Fibroblast of skin of right biceps (primary cell): ENCODE measurements at places on chromosomes 12 and 14.

DNA sequence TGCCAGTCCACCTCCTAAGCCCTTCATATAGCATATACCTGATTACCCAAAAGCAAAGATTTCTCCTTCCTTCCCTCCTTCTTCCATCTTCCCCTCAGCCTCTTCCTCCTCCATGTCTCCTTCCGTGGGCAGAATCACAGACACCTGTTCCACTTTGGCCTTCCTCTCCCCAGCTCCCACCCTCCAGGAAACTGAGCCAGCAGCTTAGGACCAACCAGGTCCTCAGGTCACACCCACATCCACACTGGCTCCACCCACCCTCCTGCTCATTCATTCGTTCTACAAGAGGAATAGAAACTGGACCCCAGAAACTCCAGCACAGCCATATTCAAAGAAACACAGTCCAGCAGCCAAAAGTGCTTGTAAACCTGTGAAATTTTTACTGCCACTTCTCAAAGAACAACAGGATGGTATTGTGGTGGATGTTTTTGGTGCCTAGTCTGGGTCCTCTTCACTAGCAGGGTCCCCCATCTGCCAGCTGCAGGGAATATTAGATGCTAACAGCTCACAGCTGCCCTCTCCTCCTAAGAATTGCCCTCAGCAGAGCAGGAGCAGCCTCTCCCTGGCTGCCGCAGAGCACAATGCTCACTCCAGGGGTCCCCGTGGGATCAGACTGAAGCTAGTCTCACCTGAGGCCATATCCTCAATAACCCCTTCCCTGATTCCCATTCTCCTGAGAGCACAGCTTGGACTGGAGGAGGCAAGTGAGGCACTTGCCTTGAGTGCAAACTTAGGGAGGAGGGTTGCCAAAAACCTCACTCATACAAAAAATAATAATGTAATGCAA lies 18.4 kb downstream of the CMKLR1 start:
- DNase-seq: no peak

DNA sequence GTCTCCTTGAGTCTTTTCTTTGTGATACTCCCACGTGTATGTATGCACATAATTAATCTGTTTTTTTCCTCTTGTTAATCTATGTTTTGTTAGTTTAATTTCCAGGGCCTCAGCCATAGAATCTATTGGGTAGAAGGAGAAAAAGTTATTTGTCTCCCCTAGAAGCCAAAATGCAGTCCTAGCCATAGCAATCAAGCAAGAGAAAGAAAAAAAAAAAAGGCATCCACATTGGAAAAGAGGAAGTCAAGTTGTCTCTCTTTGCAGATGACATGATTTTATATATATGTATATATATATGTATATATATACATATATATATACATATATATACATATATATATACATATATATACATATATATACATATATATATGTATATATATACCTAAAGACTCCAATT lies 25.4 kb upstream of the ETV6 start:
- DNase-seq: no peak

- no peak for DNase-seq
Observed at GRCh38 chr14:47390831-47391504, 284.4 kb downstream of the MDGA2 start.

GRCh38 chr12:24850496-24850895 lies 98.4 kb downstream of the BCAT1 start:
- DNase-seq: no peak

GRCh38 chr14:103489621-103490020 lies 33.0 kb downstream of the CKB start:
- peak; percentile 60 for DNase-seq

DNA sequence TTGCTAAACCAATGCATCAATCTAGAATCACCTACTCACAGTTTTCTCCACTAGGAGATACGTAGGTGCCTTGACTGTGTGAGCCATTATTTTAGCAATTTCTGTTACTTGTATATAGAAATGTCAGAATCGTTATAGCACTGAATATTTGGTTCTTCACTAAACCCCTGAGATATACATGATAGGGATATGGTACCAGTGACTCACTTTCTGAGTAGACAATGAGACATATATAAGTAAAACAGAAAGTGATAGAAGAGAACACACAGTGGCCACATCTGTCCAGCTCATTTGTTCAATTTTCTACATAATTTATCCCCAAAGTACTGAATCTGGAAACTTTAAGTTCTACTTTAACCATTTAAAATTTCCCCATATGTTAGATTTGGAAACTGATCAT lies 1505.5 kb upstream of the TMEM132C start:
- no peak for DNase-seq

DNA sequence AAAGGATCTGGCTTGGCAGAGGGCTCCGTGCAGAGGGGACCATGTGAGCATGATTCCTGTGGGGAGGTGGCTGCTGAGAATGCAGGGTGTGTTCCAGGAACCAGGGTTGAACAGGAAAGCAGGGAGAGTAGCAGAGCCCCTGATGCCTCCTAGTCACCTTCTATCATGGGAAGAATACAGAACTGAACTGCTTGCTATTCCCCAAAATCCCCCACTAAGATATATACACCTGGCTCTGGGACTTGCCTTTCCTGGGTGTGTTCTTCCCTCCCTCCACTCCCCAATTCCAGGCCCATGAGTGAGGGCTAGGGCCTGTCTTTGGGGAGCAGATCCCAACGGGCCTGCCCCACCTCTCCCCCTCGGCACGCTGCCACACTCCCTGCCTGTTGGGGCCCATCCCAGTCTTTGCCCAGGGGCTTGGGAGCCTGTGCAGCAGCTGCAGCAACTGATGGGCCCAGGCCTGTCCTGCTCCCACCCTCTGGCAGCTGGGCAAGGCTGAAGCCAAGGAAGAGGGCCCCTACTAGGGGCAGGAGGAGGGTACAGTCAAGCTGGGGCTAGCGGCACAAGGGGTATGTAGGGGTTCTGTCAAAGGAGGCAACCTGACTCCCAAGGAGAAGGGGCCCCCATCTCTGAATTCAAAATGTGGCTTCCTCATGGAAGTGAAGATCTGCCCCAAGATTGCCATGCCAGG lies 3.2 kb downstream of the AJUBA start:
- DNase-seq: no peak

DNA sequence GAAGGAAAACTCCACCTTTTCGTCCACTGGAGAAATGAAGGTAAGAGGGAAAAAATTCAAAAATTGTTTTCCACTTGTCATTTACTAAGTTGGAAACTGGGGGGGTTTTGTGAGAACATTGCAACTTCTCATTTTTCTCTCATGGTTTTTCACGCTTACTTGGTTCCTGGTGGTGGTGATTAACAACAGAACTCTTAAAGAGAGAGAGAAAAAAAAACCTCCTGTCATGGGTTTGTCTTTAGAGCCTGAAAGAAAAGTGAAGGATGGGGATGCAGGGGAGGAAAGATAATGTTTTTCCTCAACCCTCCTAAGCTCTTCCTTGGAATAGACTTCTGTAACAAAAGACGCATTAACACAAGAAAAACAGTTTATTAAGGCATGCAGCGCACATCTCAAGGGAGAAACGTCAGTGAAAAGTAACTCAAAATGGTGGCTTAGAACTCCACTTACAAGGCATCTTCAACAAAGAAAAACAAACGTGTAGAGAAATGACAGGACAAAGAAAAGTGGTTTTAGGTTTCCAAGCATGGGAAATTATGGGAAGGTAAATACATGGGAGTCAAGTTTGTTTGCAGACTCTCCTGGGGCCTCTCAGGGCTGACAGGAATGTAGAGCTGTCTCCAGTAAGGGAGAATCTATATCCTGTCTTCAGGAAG lies 81.9 kb upstream of the ATF7IP start:
- DNase-seq: no peak

GRCh38 chr14:52031781-52032180 lies 37.1 kb downstream of the NID2 start:
- peak; percentile 92 for DNase-seq

- DNase-seq: peak; percentile 19
Observed at GRCh38 chr14:75991753-75992152, 6.2 kb downstream of the IFT43 start.

DNA sequence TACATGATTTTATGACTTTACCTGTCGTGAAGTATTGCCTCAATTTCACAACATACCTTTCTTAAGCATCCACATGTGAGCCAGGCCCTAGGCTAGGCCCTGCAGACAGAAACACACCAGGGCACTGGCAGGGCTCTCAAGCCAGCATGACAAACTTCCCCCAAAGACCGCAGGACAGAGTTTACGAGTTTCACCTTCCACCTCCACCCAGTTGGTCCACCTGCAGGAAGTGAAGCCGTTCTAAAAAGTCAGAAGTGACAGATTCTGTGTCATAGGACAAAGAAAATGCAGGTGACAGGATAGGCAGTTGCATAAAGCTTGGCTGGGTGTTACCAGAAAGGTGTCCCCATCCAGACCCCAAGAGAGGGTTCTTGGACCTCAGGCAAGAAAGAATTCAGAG lies 382.3 kb downstream of the PCNX1 start:
- no peak for DNase-seq

- peak; percentile 18 for DNase-seq
Observed at GRCh38 chr12:100061814-100062213, 77.1 kb upstream of the ANKS1B start.

GRCh38 chr12:104011253-104011652 lies 38.7 kb downstream of the GLT8D2 start:
- peak; percentile 91 for DNase-seq

DNA sequence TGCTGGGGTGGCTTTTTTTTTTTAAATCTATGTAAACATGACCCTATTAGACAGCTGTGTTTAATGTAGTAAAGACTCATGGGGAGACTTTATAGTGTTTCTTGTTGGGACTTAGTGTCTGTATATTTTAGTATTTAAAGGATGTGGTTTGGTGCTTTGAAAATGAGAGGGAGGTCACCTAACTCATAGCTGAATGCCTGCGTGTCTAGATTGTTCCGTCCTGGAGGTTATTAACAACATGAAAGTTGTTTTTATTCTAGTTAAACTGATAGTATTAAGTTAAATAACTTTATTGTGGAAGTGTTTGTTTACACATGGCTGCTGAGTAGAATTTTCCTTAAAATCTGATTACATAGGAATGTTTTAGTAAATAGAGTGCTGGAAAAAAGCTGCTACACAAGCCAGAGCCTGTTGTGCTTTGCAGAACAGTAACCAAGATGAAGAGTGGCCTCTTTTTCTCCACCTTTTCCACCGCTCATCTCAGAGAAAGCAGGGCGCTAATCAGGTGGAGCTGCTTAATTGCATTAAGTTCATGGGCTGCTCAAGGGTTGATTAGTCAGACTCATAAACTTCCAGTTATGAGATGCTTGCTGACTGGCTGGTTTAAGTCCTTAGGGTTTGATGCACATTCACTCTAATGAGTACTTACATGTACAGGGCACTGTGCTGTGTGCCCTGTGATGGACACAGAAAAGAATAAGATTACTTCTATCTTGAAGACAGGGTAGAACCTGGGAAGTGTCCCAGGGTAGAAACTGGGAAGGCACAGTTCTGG lies 62.7 kb downstream of the FBXO34 start:
- DNase-seq: peak; percentile 14

GRCh38 chr12:89603678-89604077 lies 77.8 kb upstream of the POC1B start:
- no peak for DNase-seq

DNA sequence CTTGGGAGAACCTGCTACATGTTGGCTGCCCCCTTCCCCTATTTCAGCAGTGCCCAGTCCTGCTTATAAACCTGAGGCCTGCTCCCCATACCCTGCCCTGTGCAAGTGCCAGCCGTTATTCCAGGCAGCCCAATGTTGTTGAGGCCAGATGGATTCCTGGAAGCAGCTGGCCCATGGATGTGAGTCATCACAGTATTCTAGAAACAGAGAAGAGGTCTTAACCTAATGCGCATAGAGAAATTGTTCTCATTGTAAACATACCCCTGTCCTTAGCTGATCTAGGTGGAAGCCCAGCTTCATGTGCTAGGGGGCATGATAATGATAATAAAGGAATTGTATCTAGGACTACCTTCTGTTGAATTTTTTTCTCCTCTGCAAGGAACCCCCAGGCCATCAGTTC lies 69.7 kb downstream of the TSPAN11 start:
- DNase-seq: peak; percentile 15

- DNase-seq: peak; percentile 66
Observed at GRCh38 chr12:79549531-79550271, 141.1 kb downstream of the PAWR start.

DNA sequence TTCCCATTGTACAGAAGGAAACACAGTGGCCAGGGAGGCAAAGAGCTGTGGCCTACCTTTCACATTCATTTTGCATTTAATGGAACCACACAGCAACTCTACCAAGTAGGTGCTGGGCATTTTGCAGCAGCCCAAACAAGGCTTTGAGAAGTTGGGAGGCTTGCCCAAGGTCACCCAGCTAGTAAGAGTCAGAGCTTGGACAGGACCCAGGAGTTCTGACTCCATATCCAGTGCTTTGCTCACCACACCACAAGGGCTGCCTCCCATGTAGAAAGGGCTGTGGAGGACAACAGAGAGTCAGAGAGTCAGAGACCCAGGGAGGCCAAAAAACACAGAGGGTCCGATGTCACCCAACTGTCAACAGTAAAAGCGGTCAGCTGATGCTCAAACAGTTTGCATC lies 400.2 kb downstream of the BCL11B start:
- peak; percentile 51 for DNase-seq

GRCh38 chr12:89529738-89530137 lies 3.9 kb upstream of the POC1B start:
- DNase-seq: peak; percentile 45

- DNase-seq: peak; percentile 25
Observed at GRCh38 chr12:22700106-22700505, 75.1 kb downstream of the ETNK1 start.

- no peak for DNase-seq
Observed at GRCh38 chr14:87644689-87645088, 348.3 kb downstream of the GALC start.

GRCh38 chr12:53931844-53932581 lies 6.6 kb upstream of the HOXC13 start:
- no peak for DNase-seq

- DNase-seq: peak; percentile 88
Observed at GRCh38 chr14:83164016-83164415, 1630.4 kb upstream of the SEL1L start.

DNA sequence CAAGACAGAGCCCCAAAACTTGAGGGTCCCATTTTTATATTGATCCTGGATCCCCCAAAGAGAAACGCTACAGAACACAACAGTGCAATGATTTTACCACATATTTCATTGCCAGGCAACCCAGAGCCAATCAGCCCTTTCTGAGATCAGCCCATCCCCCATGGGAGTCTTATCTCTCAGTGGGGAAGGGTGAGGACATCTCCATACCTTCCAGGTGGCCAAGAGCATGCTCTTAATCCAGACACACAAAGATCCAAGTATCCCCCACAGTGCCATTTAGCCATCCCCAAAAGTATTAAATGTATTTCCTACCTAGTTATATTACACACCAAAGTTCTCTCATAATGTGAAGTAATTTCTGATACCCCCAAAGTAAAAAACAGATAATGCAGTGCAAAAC lies 62.6 kb upstream of the AMN start:
- DNase-seq: no peak

DNA sequence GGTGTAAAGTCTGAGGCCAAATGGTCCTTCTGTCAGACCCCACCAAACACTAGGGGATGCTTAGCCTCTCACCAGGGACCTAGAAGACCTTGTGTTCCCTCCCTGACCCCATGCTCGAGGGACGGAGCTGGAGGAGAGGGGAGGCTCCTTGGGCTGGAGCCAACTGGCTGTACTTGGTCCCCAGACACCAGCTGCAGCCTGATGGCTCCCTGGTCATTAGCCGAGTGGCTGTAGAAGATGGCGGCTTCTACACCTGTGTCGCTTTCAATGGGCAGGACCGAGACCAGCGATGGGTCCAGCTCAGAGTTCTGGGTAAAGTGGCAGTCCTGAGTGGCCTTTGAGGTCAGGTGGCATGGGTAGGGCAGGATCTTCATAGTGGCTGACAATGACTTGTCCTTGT lies 29.0 kb downstream of the PAPLN start:
- no peak for DNase-seq

- DNase-seq: peak; percentile 0
Observed at GRCh38 chr12:40137252-40137651, 31.4 kb upstream of the SLC2A13 start.

GRCh38 chr12:48092611-48093010 lies 13.3 kb downstream of the SENP1 start:
- no peak for DNase-seq
